ENCODE measurements at places on chromosomes 3 and 15. TPM values are rescaled to one million over a fixed set of nuclear protein-coding genes. Genes with fewer than 3 reads are reported as not detected.

Gene SPTBN5
- total RNA-seq: 0.53 TPM

Gene LSG1
- 34.1 TPM for total RNA-seq

Gene CDHR4
- 0.06 TPM for total RNA-seq

Gene SQOR
- total RNA-seq: 127 TPM

Gene BNIP2
- 111 TPM for total RNA-seq

Gene POTEB2
- not detected for total RNA-seq

Gene WNT7A
- total RNA-seq: not detected

Gene SCN11A
- 0.13 TPM for total RNA-seq

Gene CCR9
- total RNA-seq: not detected

Gene SCG5
- 11.1 TPM for total RNA-seq

Gene SMCO1
- not detected for total RNA-seq

Gene ZNF80
- not detected for total RNA-seq

Gene IQCF5
- not detected for total RNA-seq

Gene SCG3
- not detected for total RNA-seq

Gene ELL3
- 3.4 TPM for total RNA-seq

Gene FBLN2
- 547 TPM for total RNA-seq

Measured in aortic smooth muscle cell (primary cell).